Stimulated activated CD4-positive, alpha-beta T cell treated with anti-CD3 and anti-CD28 coated beads, Interleukin-12 subunit alpha, Interleukin-12 subunit beta, amount 100 ng/mL, for 24 hours (primary cell): ENCODE measurements at places on chromosomes 16 and 17.

DNA sequence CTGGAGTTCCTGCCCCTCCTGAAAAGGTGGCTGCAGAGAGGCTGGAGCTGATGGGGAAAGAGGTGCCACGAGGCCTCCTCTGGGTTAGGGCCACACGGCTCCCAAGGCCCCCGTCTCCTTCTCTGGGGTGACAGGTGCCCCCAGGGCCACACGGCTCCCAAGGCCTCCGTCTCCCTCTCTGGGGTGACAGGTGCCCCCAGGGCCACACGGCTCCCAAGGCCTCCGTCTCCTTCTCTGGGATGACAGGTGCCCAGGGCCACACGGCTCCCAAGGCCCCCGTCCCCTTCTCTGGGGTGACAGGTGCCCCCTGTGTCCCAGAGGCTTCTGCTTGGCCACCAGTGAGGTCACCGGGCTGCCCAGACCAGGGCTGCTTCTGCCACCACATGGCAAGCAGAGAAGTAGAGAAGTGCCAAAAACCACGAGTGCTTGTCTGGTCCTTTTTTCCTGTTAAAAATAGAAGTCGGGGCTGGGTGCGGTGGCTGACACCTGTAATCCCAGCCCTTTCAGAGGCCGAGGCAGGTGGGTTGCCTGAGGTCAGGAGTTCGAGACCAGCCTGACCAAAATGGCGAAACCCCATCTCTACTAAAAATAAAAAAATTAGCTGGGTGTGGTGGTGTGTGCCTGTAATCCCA is 4.1 kb downstream of the CAPN15 start:
- no peak for DNase-seq

DNA sequence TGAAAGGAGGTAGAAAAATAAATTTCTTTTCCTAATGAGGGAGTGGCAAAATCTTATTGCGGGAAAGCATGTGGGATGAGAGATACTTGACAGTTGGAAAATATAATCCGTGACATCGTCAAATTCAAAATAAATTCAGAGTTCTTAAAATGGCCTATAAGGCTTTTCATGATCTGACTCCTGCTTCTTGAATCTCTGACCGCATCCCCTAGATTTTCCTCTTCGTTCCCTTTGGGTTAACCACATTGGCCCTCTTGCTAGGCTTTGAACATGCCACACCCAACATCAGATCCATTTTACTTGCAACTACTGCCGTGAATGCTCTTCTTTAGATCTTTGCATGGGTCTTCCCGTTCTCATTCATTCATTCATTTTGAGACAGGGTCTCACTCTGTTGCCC is 50.1 kb downstream of the NF1 start:
- DNase-seq: no peak

GRCh38 chr17:42132941-42133340 is 10.3 kb downstream of the HSPB9 start:
- peak; percentile 34 for DNase-seq

GRCh38 chr16:68776821-68777485 is 39.9 kb downstream of the CDH1 start:
- no peak for DNase-seq

GRCh38 chr16:85969591-85969990 is 70.6 kb downstream of the IRF8 start:
- DNase-seq: no peak

DNA sequence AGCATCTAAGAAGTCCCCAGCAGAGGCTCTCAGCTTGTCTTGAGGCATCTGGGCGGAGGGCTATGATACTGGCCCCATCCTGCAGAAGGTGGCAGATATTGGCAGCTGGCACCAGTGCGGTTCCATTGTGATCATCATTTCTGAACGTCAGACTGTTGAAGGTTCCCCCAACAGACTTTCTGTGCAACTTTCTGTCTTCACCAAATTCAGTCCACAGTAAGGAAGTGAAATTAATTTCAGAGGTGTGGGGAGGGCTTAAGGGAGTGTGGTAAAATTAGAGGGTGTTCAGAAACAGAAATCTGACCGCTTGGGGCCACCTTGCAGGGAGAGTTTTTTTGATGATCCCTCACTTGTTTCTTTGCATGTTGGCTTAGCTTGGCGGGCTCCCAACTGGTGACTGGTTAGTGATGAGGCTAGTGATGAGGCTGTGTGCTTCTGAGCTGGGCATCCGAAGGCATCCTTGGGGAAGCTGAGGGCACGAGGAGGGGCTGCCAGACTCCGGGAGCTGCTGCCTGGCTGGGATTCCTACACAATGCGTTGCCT is at the start of gene CIITA:
CIITA (plus strand) TSS at position 404 of the 543 bp plus-strand sequence; CDS start at position 533, 129 bp downstream.
- no peak for DNase-seq

DNA sequence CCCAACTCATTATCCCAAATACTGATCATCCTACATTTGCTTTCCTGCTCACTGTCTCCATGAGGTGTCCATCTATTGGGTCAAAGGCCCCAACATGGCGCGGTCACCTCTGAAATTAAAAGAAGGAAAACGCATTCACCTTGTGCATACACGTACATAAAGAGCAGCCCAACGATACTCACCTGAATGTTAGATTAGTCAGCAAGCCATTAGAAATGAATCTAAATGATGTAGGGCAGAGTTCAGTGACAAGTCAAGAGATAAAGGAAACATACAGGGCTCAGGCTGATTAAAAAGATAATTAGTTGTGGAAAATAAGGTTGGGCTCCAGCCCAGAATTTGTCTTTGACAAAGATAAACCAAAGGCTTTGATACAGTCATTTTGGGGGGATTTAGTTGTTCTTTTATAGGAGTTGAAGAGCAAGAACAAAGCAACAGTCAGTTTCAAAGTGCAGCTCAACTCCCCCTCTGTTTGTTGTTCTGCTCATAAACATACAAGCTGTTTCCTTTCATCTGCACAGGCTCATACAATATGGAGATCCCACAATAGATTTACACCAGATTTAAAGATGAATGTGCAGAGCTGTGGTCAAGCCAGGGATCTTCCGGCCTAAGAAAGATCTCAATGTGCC is 21.1 kb downstream of the NXPH3 start:
- DNase-seq: no peak

DNA sequence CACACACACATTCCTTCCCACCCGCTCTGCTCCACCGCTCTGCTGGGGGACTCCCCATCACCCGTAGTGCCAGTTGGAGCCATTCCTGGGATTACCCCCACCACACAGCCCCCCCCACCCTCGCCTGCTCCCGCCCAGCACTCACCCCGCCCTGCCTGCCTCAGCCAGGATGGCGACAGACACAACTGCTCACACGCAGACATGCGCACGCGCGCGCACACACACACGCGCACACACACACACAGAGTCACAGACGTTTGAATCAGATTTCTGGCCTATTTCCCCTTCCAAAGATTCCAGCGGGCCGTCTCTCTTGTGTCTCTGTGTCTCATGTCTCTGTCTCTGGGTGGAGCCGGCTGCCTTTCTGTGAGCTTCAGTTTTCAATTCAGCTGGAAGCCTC is 4.4 kb downstream of the CACNA1G start:
- no peak for DNase-seq

DNA sequence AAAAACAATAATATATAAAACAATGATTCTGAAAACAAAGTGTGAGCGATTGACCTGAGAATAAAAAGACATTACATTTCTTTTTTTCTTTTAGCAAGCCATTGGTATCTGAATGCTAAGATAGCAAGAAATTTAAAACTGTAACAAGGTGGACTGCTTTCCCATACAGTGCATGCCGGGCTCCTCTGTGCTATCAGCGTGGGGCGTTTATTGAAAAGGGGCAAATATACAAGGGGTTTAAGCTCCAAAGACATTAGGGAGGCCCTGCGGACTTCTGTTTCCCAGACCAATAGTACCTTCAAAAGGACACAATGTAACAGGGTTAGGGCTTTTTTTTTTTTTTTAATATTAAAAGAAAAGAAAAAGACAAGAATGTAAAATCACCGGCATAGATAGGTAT is 261.3 kb downstream of the ZFHX3 start:
- DNase-seq: no peak

DNA sequence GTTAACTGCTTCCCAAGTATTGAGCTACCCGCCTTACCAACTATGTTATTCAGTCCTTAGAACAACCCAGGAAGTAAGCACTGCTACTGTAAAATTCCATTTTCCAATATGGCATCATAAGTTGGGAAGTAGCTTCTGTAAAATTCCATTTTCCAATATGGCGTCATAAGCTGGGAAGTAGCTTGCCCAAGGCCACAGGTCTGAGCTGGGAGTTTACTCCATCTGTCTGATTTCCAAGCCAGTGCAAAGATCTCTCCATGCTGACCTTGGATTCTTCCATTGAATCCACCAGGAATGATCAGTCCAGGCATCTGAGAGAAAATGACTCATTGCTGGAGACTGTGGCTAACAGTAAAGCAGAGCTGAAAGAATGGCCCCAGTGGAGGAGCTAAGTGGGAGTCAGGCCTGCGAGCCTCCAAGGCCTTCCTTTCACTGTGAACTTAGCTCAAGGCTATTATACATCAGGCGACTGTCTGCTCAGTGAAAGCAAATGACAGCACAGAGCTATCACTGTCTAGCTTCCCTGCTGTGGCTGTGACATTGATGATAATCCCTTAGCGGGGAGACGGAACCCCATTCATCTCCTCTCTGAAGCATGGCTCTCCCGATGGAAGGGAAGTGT is 430.4 kb downstream of the HAPSTR1 start:
- no peak for DNase-seq

- DNase-seq: no peak
These were observed 50.8 kb upstream of the MYH10 start for GRCh38 chr17:8681170-8681949.

- no peak for DNase-seq
These were observed 95.7 kb downstream of the CACNG1 start for GRCh38 chr17:67139784-67140665.

GRCh38 chr16:1791943-1792812 is 1.3 kb downstream of the IGFALS start:
- DNase-seq: no peak

- no peak for DNase-seq
These were observed 18.2 kb upstream of the ROGDI start for GRCh38 chr16:4820652-4821051.

DNA sequence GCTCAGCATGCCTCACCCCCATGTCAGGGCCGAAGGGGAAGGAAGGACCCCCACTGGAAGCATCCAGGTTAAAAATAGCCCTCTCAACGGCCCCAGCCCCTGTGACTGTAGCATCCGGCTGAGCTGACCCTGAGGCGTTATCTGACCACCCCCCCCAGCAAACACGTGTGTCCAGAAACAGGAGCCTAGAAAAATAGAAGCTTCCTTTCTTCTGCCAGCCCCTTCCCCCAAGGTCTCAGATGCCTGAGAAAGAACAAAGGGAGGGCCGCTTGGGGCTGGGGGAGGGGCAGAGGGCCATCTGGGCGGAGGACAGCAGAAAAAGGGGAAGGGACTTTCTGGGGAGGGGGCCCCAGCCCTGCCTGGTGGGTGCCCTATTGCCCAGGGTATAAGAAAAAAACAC is 55.8 kb downstream of the ACTG1 start:
- DNase-seq: no peak

- no peak for DNase-seq
These were observed 12.6 kb upstream of the BCAR1 start for GRCh38 chr16:75263963-75264445.

DNA sequence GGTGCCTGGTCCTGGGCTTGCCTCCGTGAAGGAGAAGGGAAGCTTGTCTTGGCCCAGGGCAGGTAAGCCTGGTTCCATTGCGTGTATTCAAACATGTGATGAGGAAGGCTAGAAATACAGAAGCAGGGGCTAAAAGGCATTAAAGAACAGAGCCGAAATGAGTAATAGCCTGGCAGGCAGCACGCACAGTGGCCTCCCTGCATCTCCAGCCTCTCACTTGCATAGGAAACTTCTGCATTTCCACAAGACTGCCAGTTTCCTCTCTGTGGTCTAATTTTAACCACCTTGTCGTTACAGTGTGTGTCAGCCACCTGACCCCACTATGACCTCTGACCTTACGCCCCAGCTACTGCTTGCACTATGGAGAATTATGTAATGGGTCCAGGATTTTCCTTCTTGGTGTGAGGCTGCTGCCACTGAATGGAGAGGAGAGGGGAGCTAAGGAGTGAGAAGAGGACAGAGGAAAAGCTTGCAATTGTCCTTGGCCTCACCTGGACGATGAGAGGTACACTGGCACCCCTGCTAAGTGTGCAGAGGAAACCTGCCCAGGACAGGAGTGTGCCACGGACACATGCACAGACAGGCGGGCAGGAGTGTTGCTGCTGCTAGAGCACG is 32.8 kb downstream of the HIC1 start:
- peak; percentile 55 for DNase-seq

DNA sequence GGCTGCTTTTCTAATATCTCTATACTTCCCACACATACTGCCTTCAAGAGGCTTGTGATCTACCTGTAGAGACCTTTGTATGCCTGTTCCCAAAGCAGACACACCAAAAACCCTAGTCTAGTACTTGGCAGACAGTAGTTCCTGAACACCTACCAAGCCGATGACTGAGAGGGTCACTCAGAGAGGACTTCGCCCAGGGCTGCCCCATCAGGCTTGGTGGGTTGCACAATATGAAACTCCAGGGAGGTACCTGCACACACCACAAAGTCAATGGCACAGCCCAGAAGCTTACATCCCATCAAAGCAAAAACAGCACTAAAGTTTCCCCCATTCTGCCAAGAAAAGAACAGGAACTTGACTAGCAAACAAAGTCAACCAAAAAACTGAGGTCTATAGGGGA is 30.3 kb downstream of the ASPA start:
- DNase-seq: no peak

DNA sequence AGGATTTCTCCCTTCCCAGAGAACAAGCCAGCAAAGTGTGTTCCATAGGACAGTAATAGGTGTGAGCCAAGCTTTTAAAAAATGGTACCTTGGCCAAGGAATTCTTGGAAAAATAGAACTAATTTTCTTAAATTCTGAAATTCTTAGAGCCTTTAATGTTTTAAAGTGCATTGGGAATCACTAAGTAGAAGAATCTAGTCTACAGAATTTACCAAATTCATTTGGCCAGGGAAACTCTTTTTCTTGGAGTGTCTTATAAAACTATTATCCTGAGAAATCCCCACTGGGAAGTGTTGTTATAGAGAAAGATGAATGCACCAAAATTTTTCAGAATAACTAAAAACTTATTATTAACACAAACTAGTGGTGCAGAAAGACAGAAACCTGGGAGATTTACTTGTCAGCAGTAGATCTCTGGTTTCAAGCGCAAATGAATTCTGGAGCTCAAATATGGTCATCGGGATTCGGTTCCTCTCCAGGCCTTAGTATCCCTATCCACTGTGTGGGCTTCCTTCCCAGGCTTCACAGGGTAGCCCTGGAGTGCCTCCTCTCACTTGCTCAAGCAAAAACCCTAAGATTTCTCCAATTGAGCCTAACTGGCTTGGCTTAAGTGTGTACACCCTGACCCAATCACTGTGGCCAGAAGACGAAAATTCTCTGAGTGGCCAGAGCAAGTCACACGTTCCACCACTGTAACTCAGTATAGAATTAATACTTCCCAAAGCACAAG is 217.8 kb downstream of the CHD9NB start:
- no peak for DNase-seq

GRCh38 chr17:60738287-60738686 is 60.6 kb downstream of the BCAS3 start:
- DNase-seq: no peak

- DNase-seq: no peak
These were observed 243.3 kb downstream of the KATNIP start for GRCh38 chr16:27793249-27793622.
